Spinal cord (tissue), 10 donors: ENCODE measurements at places on chromosomes 16 and 17.

DNA sequence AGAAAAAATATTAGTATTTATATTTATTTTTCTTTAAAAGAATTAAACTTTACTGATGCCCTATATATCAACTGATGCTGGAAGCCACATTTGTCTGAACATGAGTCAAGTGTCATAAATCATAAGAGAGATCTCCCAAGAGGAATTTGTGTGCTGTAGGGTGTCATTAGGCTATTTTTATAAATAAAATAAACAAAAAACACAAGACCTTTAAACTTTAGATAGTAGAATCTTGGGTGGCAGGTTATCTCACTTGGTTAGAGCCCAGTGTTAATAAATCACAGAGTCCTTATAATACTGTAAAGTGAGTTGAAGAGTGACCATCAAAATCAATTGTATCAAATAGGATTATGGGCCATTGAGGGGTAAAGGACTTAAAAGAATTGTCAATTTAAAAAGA is 21.3 kb upstream of the CPD start:
- H3K27ac ChIP-seq = no peak overlapping the region
- no peaks in the 10 kb centered on the region for H3K4me1 ChIP-seq
- no peak for DNase-seq
- no peak overlapping the region for H3K4me3 ChIP-seq
- no peaks in the 10 kb centered on the region for H3K27me3 ChIP-seq

DNA sequence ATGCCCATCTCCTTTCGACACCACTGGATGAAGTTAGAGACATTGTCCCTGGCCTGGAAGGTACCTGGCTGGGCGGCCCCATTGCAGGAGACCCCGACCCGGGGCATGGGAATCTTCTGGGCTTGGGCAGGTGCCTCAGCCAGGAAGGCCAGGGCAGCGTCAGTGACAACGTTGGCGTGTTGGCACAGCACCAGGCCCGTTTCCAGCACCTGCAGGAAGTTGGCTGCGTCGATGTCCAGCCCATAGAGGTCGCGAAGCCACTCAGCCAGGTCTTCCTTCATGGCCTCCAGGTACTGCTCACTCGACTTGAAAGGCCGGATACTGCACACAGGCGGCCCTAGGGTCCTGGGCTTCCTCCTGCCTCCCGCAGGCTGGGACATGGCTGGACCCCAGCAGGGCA is 568 bp downstream of the GAS2L2 start:
- H3K27me3 ChIP-seq = peaks cover 19% of the 10 kb centered on the region
- DNase-seq = no peak
- H3K4me1 ChIP-seq = peaks cover 41% of the 10 kb centered on the region
- no peaks in the 10 kb centered on the region for H3K36me3 ChIP-seq
- H3K27ac ChIP-seq = no peak overlapping the region
- no peak overlapping the region for H3K4me3 ChIP-seq

GRCh38 chr17:43917348-43918025 is 10.2 kb upstream of the MPP2 start:
- H3K4me1 ChIP-seq = peaks cover 11% of the 10 kb centered on the region
- H3K27ac ChIP-seq = no peak overlapping the region
- no peaks in the 10 kb centered on the region for H3K36me3 ChIP-seq
- H3K27me3 ChIP-seq = peaks cover 31% of the 10 kb centered on the region

DNA sequence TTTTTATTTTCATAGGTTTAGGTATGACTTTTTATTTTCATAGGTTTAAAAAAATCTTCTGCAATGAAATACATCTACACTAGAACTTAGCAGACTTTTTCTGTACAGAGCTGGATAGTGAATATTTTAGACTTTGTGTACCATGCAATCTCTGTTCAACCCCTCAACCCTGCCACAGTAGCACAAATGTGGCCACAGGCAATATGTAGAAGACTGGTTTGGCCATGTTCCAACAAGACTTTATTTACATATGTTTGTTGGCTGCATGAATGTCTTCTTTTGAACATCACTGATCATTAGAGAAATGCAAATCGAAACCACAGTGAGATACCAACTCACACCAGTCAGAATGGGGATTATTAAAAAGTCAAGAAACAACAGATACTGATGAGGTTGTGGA is 229.2 kb downstream of the SHISA9 start:
- DNase-seq = no peak
- no peak overlapping the region for H3K27ac ChIP-seq
- H3K27me3 ChIP-seq = no peaks in the 10 kb centered on the region
- H3K36me3 ChIP-seq = no peaks in the 10 kb centered on the region
- H3K4me1 ChIP-seq = no peaks in the 10 kb centered on the region

DNA sequence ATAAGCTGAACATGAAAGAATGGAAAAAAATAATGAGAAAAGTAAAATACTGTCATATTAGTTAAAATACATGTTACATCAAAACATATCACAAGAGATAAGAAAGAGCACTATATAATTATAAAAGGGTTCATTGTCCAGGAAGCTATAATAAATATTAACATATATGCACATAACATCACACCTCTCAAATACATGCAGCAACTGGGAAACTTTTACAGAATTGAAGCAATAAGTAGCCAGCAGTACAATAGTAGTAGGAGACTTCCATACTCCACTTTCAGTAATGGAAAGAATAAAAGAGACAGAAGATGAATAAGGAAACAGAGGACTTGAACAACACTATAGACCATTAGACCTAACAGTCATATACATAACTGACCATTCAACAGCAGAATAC is 90.4 kb downstream of the AHSP start:
- H3K4me1 ChIP-seq = no peaks in the 10 kb centered on the region
- H3K27me3 ChIP-seq = no peaks in the 10 kb centered on the region
- H3K4me3 ChIP-seq = no peak overlapping the region
- DNase-seq = no peak
- H3K36me3 ChIP-seq = no peaks in the 10 kb centered on the region

- H3K4me3 ChIP-seq = no peak overlapping the region
- H3K27ac ChIP-seq = no peak overlapping the region
- H3K27me3 ChIP-seq = no peaks in the 10 kb centered on the region
These were observed 17.1 kb downstream of the CDH16 start for GRCh38 chr16:66901626-66902025.

- H3K4me1 ChIP-seq = no peaks in the 10 kb centered on the region
- peaks cover 66% of the 10 kb centered on the region for H3K36me3 ChIP-seq
- no peak for DNase-seq
- H3K27ac ChIP-seq = no peak within 1 kb of the TSS
These were observed at the start of gene IGFALS for GRCh38 chr16:1793578-1794220. Gene IGFALS, minus strand, starts transcription at chr16:1793705. Its CDS starts 53 bp downstream, at chr16:1793652.

- H3K4me1 ChIP-seq = no peaks in the 10 kb centered on the region
- H3K27me3 ChIP-seq = no peaks in the 10 kb centered on the region
- no peak for DNase-seq
- H3K27ac ChIP-seq = no peak overlapping the region
- no peak overlapping the region for H3K4me3 ChIP-seq
- H3K36me3 ChIP-seq = peaks cover 42% of the 10 kb centered on the region
These were observed 43.1 kb upstream of the ITGA2B start for GRCh38 chr17:44432254-44433157.

GRCh38 chr17:74152591-74153455 is 50.7 kb upstream of the RPL38 start:
- H3K4me1 ChIP-seq = peaks cover 7% of the 10 kb centered on the region
- H3K27ac ChIP-seq = no peak overlapping the region
- H3K27me3 ChIP-seq = no peaks in the 10 kb centered on the region
- no peak overlapping the region for H3K4me3 ChIP-seq
- H3K36me3 ChIP-seq = no peaks in the 10 kb centered on the region
